ENCODE measurements at places on chromosomes 12 and 14.

DNA sequence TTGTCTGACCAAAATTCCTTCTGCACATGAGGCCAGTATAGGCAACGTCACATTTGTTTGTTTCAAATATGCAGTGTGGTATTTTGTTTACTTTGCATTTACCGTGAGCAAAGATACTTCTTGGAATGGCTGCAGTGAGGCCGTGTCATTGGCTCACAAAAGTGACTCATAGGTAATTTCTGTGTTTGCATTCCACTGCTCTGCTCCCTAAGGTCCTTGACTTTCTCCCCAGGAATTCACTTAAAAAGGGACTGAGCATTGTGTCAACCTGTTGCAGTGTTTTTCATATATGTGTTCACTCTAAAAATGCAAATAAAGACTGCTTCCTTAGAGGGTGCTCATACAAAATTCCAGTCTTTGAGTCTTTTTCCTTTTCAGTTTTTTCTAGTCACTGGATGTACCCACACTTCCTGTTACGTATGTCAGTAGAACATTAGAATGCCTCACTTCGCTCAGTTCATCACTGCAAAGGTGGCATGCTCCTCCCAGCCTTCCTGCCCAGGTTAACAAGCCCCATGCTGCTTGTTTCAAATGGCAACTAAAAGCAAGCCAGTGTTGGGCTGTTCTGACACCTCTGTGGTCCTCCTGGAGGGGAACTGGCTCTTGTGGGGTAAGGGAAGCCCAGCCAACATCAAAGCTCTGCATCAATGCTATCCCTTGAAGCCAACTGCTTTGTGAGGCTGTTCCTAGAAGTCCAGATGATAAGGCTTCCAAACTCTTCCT lies 9.1 kb downstream of the C12orf76 start:
- DNase-seq = no peak

DNA sequence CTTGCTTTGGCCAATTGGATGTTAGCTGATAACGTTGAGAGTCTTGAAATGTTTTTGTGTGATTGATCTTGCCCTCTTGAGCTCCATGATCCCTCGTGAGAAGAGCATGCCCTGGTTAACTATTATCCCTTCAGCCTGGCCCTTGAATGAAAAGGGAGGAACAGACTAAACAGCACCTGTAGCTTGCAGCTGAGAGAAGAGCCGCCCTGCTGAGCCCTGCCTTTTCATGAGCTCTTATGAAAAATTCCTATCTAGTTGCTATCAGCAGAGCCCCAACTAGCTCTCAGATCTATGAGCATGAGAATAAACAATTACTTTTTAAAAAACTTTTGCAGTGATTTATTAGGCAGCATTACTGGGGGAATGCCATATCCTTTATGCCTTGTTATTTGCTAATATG lies 36.0 kb upstream of the RPH3A start:
- no peak for DNase-seq

GRCh38 chr12:34336619-34337465 lies 314.5 kb downstream of the ALG10 start:
- DNase-seq = no peak

DNA sequence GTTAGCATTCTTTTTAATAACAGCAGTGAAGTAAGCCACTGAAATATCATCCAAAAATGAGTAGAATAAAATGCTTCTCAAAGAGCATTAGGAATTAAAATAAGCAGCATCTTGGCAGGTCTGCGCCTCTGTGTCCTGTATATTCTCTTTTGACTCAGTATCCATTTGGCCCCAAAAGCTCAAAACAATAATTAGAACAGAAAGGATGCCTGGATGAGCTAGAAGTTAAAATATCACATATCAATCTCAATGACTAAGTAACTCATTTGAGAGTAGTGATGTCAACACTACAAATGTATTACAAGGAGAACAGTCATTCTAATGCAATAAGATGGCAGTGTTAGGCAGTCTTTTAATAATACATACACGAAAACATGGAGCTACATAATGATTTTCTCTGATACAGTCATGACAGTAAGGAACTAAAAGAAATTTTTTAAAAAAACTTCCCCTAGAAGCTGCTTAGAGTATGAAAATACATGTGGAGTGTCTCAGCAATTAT lies 160.9 kb upstream of the ABCD2 start:
- DNase-seq = no peak
